ENCODE measurements at places on chromosomes 16 and 17.

DNA sequence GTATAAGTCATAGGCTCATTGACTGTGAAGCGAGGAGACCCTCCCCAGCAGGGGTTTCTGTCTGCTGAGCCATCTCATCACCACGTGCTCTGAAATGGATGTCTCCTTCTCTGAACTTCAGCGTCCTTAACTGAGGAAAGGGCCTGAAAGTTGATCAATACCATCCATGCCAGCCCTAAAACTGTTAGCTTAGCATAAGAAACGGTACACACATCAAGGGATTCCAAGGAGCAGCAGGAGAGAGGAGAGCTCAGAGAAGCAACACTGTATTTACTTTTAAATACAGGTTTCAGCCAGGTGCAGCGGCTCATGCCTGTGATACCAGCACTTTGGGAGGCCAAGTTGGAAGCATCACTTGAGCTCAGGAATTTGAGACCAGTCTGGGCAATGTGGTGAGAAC lies 248.9 kb upstream of the TNRC6C start:
- DNase-seq = no peak

- no peak for DNase-seq
These were observed 555 bp downstream of the TTYH2 start for GRCh38 chr17:74213861-74214391.

GRCh38 chr16:86398201-86398600 lies 112.1 kb upstream of the FOXF1 start:
- DNase-seq = no peak

- DNase-seq = no peak
These were observed 9.7 kb downstream of the CHAD start for GRCh38 chr17:50458701-50459676.

GRCh38 chr16:16127469-16128116 lies 95.7 kb downstream of the ABCC6 start:
- no peak for DNase-seq

GRCh38 chr17:29848737-29849136 lies 81.3 kb downstream of the SSH2 start:
- no peak for DNase-seq

GRCh38 chr17:45427181-45427835 lies 5.4 kb downstream of the ARHGAP27 start:
- no peak for DNase-seq

GRCh38 chr17:58818654-58819053 lies 63.0 kb downstream of the PPM1E start:
- no peak for DNase-seq

- no peak for DNase-seq
These were observed 12.7 kb downstream of the CYGB start for GRCh38 chr17:76524598-76525512.

DNA sequence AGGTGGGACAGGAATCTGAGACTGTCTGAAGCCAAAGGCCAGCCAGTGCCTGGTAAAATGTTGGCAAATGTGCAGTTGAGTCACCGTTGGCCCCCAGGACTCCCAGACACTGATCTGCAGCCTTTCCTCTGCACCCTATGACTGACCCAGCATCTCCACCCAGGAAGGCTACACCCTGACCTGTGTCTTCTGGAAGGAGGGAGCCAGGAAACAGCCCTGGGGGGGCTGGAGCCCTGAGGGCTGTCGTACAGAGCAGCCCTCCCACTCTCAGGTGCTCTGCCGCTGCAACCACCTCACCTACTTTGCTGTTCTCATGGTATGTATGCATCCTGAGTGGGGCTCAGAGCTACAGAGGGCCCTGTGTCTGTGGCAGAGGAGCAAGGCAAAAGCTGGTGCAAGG lies 24.0 kb downstream of the ADGRG5 start:
- DNase-seq = no peak

DNA sequence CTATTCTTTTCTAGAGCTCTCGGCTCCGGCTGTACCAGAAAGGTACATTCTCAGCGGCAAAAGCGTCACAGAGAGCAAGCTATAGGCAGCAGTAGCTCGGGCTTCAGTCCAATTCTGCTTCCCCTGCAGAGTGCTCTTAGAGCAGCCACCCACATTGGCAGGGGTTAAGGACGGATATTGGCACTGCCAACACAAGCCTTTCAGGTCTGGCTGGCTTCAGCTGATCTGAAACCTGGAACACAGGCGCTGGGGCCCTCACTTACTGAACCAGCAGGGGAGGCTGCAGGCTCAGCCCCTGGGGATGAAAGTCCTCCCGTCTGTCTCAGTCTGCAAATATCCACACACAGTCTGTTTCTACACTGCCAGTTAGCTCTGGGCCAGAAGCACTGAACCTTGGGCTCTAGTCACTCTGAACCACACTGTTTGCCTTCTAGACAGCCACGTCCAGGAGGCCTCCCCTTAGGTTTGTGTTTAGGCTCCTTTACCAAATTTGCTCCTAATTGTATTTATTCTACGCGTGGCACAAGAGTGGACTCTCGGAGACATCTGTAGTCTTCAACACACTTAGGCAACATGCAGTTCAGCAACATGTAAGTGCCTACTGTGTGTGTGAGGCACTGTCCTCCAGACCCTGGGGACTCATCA lies 40.1 kb downstream of the HIC1 start:
- DNase-seq = no peak

DNA sequence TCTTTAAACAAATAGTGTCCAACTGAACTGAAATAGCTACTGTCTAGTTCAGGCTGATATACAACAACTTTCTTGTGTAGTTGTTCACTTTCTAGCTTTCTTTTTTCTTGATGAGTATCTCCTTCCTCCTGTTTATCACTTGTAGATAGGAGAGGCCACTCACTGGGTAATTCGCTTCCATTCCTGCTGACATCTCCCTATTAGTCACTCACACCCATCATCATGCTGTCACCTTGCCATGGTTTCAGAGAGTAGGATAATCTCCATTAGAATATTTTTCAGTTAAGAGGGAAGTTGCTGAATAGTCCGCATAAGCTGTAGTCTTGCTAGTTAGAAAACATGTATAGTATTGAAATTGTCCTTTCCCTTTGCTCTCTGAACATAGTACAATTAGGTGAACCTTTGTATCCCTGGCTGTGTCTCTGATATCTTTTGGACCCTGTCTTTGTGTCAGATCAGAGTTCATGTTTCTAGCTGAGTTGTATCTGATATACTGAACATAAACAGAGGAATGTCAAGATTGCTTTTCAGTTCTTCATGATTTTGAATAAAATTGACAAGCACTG lies 64.4 kb upstream of the RASL10B start:
- DNase-seq = no peak

DNA sequence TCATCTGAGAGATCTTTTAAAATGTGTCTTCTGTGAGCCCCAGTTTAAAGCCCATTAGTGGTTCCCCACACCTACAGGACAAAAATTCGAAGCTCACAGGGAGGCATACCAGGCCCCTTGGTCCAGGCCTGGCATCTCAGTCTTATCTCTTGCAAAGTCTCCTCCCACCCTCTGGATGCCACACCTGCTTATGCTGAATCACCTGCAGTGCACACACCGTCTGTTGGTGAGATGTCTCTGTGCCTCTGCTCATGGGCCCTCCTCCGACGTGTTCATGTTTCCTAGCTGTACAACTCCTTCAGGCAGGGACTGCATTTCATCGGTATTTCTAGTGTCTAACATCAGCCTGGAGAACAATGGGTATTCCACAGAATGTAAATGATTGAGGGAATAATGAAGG lies 41.6 kb downstream of the RNF157 start:
- DNase-seq = no peak
